ENCODE measurements at places on chromosomes 1 and 21.

DNA sequence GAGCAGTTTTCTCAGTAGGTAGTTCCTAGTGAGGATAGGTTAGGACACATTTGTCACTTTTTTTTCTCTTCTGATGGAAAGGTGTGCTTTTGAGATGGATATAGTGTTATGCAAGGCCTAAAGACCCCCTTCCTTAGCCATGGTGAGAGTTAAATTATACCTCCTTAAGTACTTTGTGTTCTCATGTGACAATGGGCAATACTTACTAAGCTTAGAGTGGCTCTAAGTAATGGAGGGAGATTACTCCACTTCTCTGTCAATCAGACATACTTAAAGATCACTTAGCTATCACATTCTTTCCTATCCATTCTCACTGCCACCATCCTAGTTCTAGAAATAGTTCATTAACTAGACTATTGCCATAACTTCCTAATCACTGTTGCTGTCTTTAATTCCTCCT lies 265.6 kb downstream of the PBX1 start:
- no peak for DNase-seq

GRCh38 chr21:39616211-39616772 lies 3.6 kb downstream of the B3GALT5 start:
- no peak for DNase-seq

GRCh38 chr21:22211943-22212342 lies 1213.7 kb downstream of the NCAM2 start:
- no peak for DNase-seq

- no peak for DNase-seq
Observed at GRCh38 chr1:160836561-160836960, 26.1 kb downstream of the CD244 start.

GRCh38 chr1:16621300-16621658 lies 7.9 kb upstream of the NBPF1 start:
- DNase-seq: no peak

DNA sequence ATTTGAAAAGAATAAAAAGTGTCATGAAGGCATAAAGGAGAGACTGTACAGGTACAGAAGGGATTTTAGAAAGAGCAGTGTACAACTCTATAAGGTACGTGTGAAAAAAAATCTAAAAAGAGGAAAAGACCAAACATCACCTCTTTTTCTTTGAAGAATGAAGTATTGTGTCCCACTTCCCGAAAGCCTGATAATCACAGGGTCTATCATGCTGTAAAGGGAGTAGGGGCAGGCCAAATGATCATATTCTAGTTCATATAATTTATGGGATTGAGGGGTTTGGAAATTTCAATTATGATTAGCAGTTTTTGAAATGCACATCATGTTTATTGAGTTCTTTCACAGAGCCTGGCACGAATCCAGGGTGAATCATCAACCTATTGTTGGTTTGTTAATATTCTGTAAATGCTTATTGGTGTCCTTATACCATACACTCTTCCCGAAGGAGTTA lies 910 bp upstream of the RERE start:
- no peak for DNase-seq

DNA sequence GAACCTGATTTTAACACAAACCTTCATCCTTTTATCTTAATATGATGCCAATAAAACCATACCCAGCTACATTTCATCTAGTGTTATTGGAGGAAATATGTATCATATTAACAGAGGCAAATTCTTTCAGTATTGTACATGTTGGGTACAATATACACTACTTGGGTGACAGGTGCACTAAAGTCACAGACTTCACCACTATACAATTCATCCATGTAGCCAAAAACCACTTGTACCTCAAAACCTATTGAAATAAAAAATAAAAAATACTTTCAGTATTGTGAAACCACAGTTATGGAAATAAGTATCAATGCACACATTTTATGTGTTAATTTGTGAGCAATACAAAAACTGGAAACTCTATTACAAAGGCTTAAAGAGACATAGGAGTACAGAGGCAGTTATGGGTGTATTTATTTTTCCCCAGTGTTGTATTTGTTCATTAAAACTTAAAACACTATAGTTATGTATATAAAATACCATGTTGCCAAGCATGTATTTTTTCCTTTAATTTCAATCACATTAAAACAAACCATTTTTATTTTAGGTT lies 25.1 kb upstream of the GPR88 start:
- no peak for DNase-seq

GRCh38 chr1:246651012-246651695 lies 73.1 kb upstream of the SCCPDH start:
- no peak for DNase-seq

DNA sequence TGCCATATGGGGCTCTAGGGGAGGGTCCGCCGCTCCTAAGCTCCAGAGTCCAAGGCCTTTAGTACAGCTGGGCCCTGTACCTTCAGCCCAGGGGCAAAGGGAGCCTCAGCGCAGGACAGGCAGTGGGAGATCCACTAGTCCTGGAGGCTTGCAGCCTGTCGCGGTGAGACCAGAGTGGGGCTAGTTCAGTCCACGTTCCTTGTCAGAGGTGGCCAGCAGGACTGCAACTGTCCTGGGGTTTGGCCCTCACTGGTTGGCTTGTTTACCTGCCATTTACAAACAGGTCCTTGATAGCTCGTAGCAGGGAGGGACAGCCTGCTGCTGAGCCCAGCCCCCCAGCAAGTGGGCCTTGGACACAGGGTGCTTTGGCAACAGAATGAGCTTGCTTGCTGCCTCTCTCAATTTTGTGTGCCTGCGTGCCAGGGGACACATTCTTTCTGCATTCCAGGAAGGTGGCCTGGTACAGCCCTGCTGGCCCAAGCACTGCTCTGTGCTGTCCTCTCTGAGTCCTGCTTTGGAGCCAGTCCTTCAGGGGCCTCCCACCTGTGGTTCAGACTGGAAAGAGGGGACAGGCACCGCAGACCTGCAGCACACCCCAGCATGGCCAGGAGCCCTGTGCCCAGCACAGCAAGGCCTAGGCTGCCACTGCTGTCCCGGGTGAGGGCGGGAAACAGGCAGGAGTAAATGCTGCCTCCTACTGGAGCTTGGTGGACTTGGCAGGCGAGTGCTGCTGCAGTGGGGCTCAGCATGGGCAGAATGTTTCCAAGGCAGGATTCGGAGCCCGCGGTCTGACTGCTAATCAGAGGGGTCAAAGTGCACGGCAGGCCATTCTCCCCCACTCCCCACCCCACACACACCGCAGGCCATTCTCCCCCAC lies 15.2 kb downstream of the H6PD start:
- DNase-seq: peak; percentile 23

- DNase-seq: no peak
Observed at GRCh38 chr21:27534206-27534605, 567.3 kb upstream of the ADAMTS5 start.

DNA sequence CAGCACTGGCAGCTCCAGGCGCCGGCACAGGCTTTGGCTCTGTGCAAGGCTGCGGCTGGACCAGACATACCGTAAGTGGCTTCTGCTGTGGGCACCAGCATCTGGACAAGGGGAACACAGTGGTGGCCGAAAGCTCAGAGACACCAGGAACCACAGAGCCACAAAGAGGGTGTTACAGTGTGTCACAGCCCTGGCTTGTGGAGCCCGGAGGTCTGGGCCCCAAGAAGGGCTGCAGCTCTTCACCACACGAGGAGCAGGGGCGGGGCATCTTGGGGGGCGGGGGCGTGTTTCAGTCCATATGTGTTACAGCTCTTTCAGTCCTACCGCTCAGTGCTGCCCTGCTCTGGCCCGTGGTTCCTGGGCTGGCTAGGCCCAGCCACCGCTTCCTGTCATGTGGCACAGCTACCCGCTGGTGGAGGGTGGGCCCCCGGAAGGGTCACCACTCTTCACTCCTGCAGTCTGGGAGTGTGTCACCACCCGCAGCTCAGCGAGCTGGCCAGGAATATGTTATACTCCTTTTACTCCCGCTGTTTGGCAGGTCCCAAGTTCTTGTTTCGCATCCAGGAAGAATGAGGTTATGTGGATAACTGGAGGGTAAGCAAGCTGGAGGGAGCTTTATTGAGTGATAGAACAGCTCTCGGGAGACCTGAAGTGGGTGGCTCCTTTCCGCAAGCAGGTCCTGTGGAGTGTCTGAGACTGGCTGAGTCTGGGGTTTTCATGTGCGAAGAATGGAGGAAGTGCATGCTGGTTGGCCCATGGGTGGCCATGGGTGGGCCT lies 3.3 kb upstream of the LSM10 start:
- DNase-seq: peak; percentile 52

DNA sequence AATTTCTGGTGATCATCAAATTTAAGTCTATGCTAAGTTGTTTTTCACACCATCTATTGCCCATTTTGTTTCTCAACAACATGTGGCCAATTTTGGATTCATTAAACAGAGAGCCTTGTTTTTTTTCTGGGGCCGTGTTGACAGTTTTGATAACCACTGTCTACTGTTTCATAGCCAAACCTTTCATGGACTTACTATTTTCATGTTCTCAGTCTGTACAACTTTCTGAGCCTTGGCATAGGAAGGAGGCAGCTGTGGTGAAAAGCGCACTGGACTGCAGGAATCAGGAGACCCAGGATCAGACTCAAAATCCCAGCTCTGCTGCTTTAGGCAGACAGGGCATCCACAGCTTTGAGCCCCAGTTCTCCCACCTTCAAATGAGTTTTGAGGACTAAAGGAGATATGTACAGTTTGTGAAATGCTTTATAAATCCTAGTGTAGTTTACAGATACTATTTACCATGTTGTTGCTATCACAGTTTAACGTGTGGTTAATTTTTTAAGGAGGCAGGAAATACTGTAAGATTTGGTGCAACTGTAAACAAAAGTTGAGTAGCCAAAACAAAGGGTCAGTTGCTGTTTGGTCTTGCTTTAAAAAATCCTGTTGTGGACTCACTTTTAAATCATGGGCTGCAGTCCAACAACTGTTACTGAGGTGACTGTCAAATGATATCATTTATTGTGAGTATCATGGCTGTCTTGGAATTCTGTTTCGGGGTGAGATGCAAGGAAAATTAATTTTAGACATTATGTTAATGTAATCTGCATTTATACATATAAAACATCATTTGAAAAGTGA lies 2.9 kb downstream of the MACO1 start:
- no peak for DNase-seq

- DNase-seq: no peak
Observed at GRCh38 chr1:246512230-246512629, 5.2 kb upstream of the SMYD3 start.

Data from activated naive CD4-positive, alpha-beta T cell treated with Interleukin-2 at 50 U/mL for 16 hours (primary cell).